ENCODE measurements at places on chromosomes 1 and 21.

- DNase-seq: no peak
Measured at GRCh38 chr1:198328458-198329032, 171.7 kb downstream of the NEK7 start.

DNA sequence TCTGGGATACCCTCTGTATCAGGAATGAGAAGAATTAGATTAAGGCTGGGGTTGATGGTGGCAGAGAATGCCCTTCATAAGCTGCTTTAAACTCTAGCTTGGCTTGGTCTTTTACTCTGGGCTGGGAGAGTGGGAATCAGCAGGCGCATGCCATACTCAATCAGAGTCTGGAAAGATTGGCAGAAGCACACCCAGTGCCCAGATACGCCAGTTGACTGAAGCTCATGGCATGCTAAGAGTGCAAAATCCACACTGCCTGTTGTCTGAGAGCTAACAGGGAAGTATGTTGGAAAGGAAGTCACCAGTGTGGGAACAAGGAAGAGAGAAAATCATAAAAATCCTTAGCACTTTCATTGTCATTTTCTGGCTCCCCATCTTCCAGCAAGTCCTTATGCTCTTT, 53.0 kb downstream of the HMCN1 start:
- no peak for DNase-seq

DNA sequence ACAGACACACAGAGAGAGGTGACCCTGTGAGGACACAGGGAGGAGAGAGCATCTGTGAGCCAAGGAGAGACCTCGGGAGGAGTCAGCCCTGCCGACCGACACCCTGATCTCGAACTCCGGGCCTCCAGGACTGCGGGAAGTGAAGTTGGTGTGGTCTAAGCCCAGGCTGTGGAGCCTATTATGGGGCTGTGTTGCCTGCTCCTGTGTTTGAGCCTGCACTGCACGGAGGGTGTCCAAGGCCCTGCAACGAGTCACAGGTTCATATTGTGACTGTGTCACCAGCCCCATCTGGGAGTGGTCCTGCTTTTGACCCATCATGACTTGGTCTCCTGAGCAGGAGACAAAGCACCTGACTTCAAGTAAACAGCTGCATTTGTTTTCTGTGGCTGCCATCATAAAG, 186.0 kb upstream of the AJAP1 start:
- no peak for DNase-seq

DNA sequence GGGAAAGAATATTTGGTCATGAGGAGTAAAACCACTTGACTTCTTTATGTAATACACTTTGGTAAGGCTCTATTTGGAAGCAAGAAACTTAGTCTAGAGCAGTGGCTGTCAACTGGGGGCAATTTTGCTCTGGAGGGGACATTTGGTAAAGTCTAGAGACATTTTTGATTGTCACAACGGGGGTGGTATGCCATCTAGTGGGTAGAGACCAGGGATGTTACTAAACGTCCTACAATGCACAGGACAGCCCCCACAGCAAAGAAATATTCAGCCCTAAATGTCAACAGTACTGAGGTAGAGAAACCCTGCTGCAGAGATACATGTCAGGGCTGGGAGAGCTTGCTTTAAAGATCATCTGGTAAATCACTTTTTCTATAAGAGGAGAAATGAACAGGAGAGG, 13.5 kb downstream of the FUCA1 start:
- DNase-seq: no peak

All from activated CD8-positive, alpha-beta memory T cell treated with anti-CD3 and anti-CD28 coated beads for 1 hour (primary cell).